CD4-positive, alpha-beta T cell treated with Interleukin-4 for 1 hour (primary cell): ENCODE measurements at places on chromosomes 5 and 9.

DNA sequence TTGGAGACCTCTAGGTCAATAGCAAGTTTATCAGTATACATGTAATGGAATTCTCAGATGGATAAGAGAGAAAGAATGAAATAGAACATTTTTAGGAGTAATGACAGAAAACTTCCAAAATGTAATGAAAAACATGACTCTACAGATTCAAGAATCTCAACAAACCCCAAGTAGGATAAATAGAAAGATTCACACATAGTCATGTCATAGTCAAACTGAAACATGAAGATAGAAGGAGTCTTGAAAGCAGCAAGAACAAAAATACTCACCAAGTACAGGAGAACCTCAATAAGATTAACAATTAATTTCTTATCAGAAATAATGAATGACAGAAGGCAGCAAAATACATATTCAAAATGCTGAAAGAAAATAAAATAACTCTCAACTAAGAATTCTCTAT, 164.5 kb downstream of the SPATA31D1 start:
- no peak for DNase-seq

GRCh38 chr5:93584596-93585040, 1.6 kb downstream of the NR2F1 start:
- DNase-seq: no peak

GRCh38 chr9:117315236-117315635, 99.6 kb downstream of the ASTN2 start:
- DNase-seq: no peak

- no peak for DNase-seq
Measured at GRCh38 chr5:150246429-150246828, 43.1 kb downstream of the CAMK2A start.
